ENCODE measurements at places on chromosomes 5 and 9. TPM values are rescaled to one million over a fixed set of nuclear protein-coding genes. Genes with fewer than 3 reads are reported as not detected.
A peak's percentile ranks its signal among the peaks of the same experiment; 100 is the strongest.

- peak; percentile 89 for DNase-seq
Observed at GRCh38 chr9:110125207-110125751, 82.7 kb downstream of the C9orf152 start.

Gene IFNA2
- not detected for polyA plus RNA-seq

GRCh38 chr5:178786859-178787499 is 56.5 kb upstream of the ZNF354A start:
- DNase-seq: no peak

GRCh38 chr9:97737429-97737828 is 40.3 kb upstream of the XPA start:
- no peak for DNase-seq

DNA sequence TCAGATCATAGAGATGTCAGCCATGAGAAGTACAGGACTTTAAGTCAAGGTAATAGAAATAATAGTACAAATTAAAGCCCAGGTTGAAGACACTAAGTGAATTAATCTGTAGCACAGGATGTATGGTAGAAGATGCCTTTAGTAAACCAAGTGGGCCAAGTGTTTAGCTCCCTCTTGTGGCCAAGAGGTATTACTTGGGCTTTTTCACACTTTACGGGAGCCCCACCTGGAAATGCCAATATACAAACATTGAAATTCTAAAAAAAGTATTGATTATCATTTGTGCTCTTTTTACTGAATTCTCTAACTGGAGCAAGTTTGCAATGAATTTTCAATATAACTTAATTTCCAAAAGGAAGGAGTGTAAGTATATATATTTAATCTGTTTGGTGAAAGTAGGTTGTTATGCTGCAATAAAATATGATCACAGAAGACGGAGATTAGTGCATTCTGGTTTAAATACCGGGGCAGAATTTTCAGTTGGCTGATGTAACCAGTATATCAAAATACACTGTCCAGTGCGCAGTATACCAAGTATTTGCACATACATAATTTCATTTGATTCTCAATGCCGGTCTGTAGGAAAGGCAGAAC is 84.7 kb downstream of the PARP8 start:
- peak; percentile 32 for DNase-seq

GRCh38 chr5:180302256-180302655 is 10.4 kb upstream of the MAPK9 start:
- DNase-seq: no peak

DNA sequence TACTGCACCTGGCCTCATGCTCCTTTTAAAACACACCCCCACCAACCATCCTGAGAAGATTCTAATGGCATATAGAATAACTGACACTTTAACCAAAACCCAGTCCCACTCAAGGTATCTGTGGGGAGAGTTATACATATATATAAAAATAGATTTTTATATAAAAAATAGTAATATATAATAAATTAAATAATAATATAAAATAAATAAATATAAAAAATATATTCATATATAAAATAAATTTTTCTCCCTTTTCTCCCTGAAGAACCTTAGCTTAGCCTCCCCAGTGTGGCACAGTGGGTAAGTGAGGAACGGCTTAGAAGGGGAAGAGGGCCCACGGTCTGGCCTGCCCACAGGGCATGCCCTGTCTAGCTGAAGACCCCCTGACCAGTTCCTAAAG is 51.1 kb upstream of the SSBP2 start:
- DNase-seq: no peak

GRCh38 chr9:2824564-2824963 is 19.3 kb downstream of the PUM3 start:
- no peak for DNase-seq

DNA sequence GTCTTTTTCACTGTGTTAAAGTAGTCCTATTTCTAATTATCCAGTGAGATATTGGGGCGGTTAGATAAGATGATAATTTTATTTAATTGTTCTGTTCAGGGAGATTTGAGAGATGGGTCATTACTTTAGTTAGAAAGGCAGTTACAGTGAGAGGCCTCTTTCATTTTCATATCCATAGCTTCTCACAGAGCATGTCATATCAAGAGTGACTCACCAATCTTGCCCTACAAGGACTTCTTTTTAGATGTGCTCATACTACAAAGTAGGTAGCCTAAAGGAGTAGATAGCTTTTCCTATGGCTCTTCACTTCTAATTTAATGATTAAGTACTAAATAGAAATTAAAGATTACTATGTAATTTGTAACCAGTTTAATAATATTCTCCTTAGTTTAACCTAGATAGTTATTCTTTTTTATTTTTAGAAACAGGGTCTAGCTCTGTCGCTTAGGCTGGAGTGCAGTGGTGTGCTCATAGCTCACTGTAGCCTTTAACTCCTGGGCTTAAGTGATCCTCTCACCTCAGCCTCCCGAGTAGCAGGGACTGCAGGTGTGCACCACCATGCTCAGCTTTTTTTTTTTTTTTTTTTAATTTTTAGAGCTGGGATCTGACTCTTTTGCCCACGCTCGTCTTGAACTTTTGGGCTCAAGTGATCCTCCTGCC is 71.0 kb downstream of the FER start:
- no peak for DNase-seq

GRCh38 chr9:75775966-75776691 is 114.3 kb upstream of the PCSK5 start:
- no peak for DNase-seq

Gene AGXT2
- polyA plus RNA-seq: 0.32 TPM

Gene SLC25A2
- not detected for polyA plus RNA-seq

GRCh38 chr5:112862085-112862484 is 998 bp downstream of the SRP19 start:
- DNase-seq: no peak

- peak; percentile 16 for DNase-seq
Observed at GRCh38 chr5:45694255-45694814, 1.8 kb downstream of the HCN1 start.

Gene CCDC180
- polyA plus RNA-seq: 18.5 TPM

Gene PLAC8L1
- polyA plus RNA-seq: 0.84 TPM

Gene SLC1A3
- polyA plus RNA-seq: 26.7 TPM

GRCh38 chr5:35794328-35794619 is 62.4 kb upstream of the IL7R start:
- no peak for DNase-seq

DNA sequence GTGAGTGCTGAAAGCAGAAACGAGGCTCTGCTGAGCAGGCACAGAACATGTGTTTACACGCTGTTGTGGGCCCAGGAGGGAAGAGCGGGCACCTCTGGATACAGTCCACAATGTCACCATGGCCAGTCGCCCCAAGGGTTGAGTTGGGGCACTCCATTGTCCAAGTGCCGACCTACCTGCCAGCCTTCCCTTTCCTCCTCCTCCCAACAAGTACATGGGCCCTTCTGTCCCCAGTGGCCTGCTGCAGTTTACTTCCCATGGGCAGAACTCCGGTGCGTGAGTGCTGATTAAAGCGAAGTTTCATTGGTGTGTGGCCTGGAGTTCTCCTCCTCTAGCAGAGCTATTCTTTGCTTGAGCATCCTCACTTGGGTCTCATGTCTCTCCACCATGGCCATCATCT is 50.4 kb downstream of the DCP2 start:
- DNase-seq: no peak

GRCh38 chr5:135287551-135287950 is 111.5 kb downstream of the MACROH2A1 start:
- no peak for DNase-seq

DNA sequence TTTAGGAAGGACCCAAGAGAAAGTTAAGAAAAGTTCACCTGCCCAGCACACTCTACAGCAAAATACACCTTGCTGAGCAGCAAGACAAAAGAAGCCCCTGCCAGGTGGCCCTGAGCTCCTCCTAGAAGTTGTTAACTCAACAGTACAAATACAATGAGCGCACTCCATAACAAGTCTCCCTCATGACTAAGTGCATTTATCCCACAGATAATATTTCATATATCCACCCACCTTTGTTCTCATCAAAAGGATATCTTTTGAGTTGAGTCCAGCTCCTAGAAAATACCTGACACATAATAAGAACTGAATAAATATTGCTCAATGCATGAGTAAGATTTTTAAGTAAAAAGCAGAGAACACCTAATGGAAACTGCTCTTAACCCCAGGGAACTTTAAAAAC is 73.3 kb downstream of the ABCA1 start:
- no peak for DNase-seq

GRCh38 chr5:132681983-132682382 is 8.2 kb downstream of the IL4 start:
- DNase-seq: no peak

DNA sequence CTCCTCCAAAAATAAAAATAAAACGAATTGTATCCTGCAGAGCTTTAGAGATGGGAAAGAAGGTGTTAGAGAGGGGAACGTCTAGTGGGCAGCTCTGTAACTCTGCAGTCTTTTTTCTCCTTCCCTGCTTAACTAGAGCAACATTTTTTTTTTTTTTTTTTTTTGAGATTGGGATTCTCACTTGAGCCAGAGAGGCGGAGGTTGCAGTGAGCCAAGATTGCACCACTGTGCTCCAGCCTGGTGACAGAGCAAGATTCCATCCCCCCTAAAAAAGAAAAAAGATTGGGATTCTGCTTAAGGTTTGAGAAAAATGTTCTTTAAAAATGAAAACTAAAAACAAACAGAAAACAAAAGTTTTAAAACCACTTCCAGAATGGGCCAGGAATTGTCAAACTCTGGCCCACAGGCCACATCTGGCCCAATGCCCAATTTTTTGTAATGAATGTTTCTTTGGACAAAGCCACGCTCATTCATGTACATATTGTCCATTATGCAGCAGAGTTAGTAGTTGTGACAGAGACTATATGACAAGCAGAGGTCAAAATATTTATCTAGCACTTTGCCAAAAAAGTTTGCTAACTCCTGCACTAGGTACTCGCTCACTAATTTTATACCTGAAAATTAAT is 98.5 kb downstream of the ZCCHC7 start:
- no peak for DNase-seq

Gene GNA14
- polyA plus RNA-seq: not detected

Gene PHF24
- polyA plus RNA-seq: 0.35 TPM

Gene CDH9
- 0.37 TPM for polyA plus RNA-seq

Gene TOR4A
- 5.3 TPM for polyA plus RNA-seq

- DNase-seq: no peak
Observed at GRCh38 chr9:116984111-116984510, 297.0 kb downstream of the TRIM32 start.

GRCh38 chr9:269081-269711 is 54.5 kb downstream of the DOCK8 start:
- DNase-seq: no peak

Gene FLT4
- polyA plus RNA-seq: 8.9 TPM

- DNase-seq: no peak
Observed at GRCh38 chr5:73417303-73418034, 31.1 kb downstream of the FOXD1 start.

GRCh38 chr5:158807-159447 is 32.4 kb upstream of the LRRC14B start:
- no peak for DNase-seq

Gene GRXCR2
- polyA plus RNA-seq: not detected

DNA sequence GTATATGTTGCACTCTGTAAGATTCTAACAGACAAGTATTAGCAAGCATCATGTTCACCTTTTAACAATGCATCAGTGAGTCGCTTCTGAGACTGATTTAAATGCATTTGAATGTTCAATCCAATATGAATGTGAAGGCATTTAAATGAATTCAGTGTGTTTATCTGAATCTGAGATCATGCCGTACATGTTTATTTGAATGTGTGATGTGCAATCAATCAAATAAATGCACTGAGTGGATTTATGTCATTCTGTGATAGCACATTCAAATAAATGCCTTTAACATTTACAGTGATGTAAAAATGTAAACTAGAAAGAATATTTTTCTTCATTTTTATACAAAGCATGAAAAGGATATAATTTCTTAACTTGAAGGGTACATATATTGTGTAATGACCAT is 1063.5 kb upstream of the NUDT12 start:
- no peak for DNase-seq

Gene FAM81B
- 6.6 TPM for polyA plus RNA-seq

DNA sequence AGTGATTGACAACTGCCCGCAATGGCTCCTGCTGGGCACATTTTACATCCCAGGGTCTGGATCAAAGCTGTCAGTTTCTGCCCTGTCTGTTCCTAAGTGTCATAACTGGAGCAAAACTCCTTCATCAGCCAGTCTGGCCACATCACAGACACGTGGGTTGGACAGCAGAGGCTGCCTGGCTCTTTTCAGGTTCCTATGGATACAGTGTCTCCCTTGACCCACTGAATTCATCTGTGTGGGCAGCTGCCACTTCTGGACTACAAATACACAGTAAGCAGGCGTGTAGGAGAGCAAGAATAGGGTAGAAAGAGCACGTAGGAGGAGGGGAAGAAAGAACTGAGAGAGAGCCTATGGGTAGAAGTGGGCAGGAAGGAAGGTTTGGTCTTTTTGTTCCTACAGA is 238.0 kb downstream of the ENC1 start:
- no peak for DNase-seq

Gene TSSK1B
- polyA plus RNA-seq: not detected
